Immature natural killer cell (primary cell): ENCODE measurements at places on chromosomes 5 and 9.

GRCh38 chr9:109159583-109159982 lies 7.5 kb downstream of the FRRS1L start:
- no peak for DNase-seq

DNA sequence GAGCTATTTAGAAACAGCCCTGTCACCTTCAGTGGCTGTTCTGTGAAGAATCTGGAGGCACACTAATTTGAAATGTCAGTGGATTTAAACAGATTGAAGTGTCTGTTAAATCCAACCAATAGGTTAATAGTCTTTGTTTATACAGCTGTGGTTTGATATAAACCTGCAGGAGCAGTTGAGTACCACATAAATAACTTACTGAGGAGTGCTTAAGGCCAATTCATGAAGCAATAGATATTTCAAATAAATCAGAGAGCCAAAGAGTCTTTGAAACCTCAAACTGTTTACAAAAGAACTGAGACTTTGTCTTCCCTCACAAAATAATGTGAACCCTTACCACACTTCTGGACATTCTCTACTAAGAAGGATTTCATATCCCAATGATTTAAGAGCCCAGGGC lies 111.9 kb downstream of the FEM1C start:
- DNase-seq, result no peak

GRCh38 chr5:103435136-103435889 lies 127.3 kb downstream of the NUDT12 start:
- no peak for DNase-seq

- no peak for DNase-seq
Measured at GRCh38 chr9:21788752-21789151, 13.7 kb upstream of the MTAP start.

GRCh38 chr9:123761905-123762605 lies 167.9 kb downstream of the DENND1A start:
- DNase-seq, result no peak

GRCh38 chr5:457195-457961 lies 14.4 kb downstream of the EXOC3 start:
- DNase-seq, result no peak

DNA sequence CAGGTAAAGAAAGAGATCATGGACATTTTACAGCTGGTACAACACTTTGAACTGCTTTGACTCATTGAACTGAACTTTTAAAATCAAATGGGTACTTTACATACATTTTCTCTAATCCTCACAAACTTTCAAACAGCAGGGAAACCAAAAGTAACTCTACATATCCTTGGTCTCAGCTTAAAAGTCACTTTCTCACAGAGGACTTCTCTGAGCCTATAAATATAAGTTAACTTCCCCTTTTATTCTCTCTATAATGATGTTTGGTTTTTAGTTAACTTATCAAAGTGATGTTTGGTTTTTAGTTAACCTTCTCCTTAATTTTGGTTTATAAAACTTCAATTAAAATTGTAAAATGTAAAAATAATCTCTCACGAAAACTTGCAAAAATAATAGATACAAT lies 209.8 kb downstream of the MCTP1 start:
- no peak for DNase-seq

- no peak for DNase-seq
Measured at GRCh38 chr9:33157960-33158842, 8.9 kb downstream of the B4GALT1 start.

GRCh38 chr9:123450098-123450770 lies 94.2 kb downstream of the CRB2 start:
- no peak for DNase-seq

DNA sequence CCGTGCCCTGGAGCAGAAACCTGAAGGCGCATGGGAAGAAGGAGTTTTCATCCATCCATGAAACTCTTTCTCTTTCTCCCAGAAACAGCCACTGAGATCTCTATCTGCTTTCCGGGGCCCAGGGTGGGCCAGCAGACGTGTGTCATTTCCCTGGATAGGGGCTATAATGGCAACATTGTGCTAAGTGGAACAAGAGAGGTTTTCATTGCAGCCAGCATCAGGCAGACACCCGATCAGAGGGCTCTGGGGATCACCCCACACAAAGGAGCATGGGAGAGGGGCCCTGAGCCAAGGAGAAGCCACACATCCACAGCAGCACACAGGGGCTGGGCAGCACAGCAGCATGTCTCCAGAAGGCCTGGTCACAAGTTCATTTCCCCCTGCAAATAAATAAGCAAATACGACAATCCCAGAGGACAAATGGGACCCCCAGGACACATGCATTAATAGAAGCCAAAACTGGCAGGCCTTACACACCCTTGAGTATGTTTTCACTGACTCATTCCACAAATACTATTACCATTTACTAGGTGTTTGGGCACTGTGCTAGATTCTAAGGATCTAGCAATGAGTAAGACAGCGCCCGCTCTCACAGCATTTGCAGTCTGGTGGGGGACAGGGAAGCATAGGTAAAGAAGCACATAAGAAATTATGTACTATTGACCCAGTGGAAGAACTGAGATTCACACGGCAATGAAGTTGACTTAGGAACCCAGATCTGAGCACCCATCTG lies 4.3 kb upstream of the AFAP1L1 start:
- DNase-seq, result no peak

DNA sequence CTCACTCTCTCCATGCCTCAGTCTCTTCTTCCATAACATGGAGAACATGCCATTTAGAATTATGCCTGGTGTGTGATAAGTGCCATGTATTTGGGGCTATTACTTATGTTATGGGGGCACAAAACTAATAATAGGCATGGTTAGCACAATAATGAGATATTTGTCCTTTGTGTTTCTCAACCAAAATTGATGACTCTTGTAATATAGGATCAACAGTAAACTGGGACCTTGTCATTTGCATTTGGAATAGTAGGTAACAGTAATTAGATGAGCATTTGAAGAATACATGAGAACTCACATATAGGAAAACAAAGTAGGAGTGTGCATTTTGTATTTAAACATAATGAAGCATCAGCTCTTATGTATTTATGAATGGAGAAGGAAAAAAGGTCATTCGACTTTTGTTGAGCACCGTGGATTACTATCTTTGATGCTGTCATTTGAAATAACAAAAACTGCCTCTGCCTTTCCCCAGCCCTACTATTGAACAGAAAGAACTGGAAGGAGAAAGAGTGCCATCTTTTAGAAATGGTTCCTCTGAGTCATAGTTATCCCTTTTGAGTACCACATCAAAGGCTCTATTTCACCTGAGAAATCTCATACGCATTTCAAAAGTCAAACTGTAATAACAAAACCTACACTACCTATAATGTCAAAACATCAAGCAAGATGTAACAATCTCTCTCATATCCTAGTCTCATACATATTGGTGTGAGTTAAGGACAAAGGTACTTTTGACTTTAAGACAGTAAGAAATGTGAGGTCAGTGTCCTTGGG lies 655.2 kb downstream of the PDE4D start:
- DNase-seq, result no peak

- no peak for DNase-seq
Measured at GRCh38 chr5:131541762-131542161, 93.3 kb downstream of the RAPGEF6 start.

DNA sequence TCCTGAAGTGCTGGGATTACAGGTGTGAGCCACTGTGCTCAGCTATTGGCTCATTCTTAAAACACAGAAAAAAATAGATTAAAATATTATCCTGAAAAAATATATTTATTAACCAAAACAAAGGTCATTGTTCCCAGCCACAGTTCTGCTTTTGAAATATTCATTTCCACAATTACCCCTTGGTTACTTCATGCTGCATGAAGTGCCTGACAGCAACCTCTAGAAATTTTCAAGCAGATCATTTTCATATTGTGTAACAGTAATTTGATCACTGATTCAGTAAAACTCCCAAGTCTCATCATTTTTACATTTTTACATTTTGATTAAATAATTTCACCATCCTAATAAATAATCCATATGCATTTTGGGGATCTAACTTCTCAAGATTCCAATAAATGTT lies 18.8 kb upstream of the GNAQ start:
- no peak for DNase-seq

- DNase-seq, result no peak
Measured at GRCh38 chr9:36437790-36438189, 37.7 kb upstream of the RNF38 start.

- DNase-seq, result no peak
Measured at GRCh38 chr5:43555895-43556606, 826 bp downstream of the PAIP1 start.

GRCh38 chr9:99905833-99906402 lies 536 bp upstream of the STX17 start:
- no peak for DNase-seq

DNA sequence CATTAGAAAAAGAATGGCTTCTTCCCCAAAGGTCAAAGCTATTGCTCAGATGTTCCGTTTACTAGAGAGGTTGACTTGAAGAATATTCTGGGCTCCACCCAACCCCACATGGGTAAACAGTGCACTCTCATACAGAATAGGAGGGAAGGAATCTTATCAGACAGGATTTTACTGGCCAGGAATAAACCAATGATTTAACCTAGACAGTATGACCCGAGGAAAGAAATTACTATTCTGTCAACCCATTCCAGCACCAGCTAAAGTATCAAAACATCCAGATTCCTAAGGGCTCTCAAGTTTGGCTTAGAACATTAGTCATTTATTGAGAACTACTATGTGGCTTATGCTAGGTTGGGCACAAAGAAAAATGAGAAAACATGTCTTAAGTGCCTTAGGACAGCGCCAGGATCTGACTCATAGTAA lies 493.6 kb upstream of the KLF4 start:
- no peak for DNase-seq

GRCh38 chr9:73548201-73548600 lies 396.5 kb downstream of the ANXA1 start:
- no peak for DNase-seq

DNA sequence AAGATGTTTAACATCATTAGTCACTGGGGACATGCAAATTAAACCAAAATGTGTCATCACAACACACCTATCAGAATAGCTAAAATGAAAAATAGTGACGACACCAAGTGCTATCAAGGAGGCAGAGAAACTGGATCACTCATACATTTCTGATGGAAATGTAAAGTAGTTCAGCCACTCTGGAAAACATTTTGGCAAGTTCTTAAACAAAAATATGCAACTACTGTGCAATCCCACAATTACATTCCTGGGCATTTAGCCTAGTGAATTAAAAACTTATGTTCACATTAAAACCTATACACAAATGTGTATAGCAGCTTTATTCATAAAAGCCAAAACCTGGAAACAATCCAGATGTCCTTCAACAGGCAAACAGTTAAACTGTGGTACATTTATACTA lies 53.1 kb downstream of the SVEP1 start:
- no peak for DNase-seq

GRCh38 chr9:114856942-114857315 lies 51.1 kb upstream of the TNFSF15 start:
- no peak for DNase-seq

DNA sequence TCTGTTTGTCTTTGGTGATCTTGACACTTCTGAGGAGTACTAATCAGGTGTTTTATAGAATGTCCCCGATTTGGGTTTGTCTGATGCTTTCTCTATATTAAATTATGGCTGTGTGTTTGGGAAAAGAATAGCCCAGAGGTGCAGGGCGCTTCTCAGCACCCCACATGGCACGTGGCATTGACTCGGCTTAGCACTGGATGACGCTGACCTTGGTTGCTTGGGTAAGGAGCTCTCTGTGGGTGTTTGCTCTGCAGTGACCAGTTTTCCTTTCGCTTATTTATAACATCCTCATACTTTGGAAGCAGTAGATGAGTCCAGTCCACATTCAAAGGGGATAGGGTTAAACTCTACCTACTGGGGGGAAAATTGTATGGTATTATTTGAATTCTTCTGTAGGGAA lies 12.5 kb upstream of the FAM120AOS start:
- DNase-seq, result no peak

GRCh38 chr5:132473019-132473531 lies 17.5 kb downstream of the IRF1 start:
- peak; percentile 97 for DNase-seq

GRCh38 chr9:123454361-123454760 lies 98.4 kb downstream of the CRB2 start:
- DNase-seq, result no peak

DNA sequence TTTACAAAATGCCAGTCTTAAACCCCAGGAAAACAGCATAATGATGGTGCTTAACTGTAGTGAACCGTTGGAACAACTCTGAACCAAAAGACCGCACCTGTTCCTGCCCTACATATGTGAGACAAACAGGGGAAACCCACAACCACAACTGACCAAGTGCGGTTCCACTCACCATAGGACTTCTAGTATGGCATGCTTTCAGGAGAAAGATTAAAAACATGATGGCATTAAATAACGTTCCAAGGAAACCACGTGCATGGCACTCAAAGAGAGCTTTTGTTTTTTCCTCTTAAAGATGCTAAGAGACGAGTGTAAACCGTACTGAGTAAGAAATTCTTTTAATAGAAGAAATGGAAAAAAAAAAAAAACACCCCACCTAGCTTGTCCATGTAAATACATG lies 119.8 kb downstream of the SSBP2 start:
- peak; percentile 55 for DNase-seq

GRCh38 chr5:123599171-123599570 lies 87.2 kb downstream of the CSNK1G3 start:
- no peak for DNase-seq

- DNase-seq, result no peak
Measured at GRCh38 chr9:134892221-134892620, 11.6 kb downstream of the FCN2 start.

- DNase-seq, result no peak
Measured at GRCh38 chr9:97599314-97599846, 33.8 kb downstream of the TSTD2 start.

DNA sequence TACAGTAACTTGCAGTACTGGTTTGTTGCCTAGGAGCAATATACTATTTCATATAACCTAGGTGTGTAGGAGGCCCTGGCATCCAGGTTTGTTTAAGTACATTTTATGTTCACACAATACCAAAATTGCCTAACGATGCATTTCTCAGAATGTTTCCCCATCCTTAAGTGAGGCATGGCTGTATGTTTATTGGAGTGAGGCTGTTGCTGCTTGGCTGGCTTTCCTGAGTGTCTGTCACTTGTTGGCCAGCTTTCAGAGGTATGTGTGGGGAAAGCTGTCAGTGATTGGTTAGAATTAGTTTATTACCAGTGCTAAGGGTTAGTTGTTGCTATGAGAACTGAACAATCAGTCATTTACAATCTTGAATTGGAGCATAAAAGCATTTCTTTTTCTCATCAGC lies 154.1 kb upstream of the CDH12 start:
- no peak for DNase-seq

DNA sequence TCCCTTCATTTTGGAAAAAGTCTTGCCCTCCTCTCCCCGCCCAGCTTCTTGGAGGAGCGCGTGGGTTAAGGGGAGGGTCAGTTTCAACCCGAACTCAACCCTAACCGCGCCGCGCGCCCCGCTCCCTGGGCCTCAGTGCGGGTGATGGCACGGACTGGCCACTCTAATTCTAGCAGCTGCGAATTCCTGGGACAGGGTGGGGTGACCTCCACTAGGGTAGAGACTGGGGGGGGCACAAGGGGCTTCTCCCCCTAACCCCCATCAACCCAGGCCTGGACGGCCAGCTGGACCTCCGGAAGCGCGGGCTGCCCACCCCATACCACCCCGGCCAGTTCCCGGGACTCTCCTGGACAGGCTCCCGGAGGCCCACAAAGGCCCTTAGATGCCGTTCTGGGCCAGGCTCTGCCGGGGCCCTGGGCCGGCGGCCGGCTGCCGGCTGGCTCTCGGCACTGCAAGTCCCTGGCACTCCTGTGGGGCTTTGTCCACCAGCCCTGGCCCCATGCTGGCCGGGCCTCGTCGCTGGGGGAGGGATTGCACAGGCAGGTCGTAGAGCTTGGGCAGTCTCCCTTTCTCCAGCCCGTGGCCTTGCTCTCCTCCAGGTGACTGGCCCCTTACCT lies 7.2 kb upstream of the PSD2 start:
- no peak for DNase-seq

- DNase-seq, result no peak
Measured at GRCh38 chr9:87529671-87530070, 32.0 kb downstream of the DAPK1 start.
